Anterior cingulate cortex (tissue), 58 donors: ENCODE measurements at places on chromosomes 1 and 21.

GRCh38 chr1:19759740-19760089 is 40.0 kb downstream of the TMCO4 start:
- no peak for DNase-seq

DNA sequence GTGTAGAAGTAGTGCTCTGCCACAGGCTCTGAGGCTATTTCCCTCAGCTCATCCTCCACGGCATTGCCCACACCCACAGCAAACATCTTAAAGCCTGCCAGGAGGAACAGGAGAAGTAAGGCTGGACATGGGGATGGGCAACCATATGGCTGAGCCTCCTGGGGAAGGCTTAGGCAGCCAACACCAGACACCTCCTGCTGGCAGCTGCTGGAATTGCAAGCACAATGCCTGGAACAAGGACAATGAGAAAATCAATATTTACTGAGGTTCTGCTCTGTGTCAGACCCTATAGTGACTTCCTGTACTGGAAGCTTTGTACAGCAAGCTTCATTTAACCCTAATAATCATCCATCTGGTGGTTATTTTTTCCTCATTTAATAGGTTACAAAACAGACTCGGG is 8.2 kb downstream of the MATN1 start:
- no peak for DNase-seq

- DNase-seq, result no peak
Measured at GRCh38 chr1:62384276-62385005, 52.4 kb upstream of the USP1 start.

- no peak for DNase-seq
Measured at GRCh38 chr1:218507355-218508002, 162.3 kb downstream of the TGFB2 start.

DNA sequence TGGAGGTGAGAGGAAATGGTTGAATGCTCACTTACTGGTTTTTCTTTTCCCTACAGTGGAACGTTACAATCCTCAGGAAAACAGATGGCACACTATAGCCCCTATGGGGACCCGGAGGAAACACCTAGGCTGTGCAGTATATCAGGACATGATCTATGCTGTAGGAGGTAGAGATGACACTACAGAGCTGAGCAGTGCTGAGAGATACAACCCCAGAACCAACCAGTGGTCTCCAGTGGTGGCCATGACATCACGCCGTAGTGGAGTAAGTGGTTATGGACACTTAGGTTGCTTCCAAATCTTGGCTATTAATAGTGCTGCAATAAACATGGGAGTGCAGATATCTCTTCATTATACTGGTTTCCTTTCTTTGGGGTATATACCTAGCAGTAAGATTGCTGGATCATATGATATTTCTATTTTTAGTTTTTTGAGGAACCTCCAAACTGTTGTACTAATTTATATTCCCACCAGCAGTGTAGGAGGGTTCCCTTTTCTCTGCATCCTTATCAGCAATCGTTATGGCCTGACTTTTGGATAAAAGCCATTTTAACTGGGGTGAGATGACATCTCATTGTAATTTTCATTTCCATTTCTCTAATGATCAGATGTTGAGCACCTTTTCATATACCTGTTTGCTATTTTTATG is 48.8 kb upstream of the DARS2 start:
- no peak for DNase-seq

- DNase-seq, result no peak
Measured at GRCh38 chr1:230009611-230010313, 57.3 kb upstream of the GALNT2 start.

DNA sequence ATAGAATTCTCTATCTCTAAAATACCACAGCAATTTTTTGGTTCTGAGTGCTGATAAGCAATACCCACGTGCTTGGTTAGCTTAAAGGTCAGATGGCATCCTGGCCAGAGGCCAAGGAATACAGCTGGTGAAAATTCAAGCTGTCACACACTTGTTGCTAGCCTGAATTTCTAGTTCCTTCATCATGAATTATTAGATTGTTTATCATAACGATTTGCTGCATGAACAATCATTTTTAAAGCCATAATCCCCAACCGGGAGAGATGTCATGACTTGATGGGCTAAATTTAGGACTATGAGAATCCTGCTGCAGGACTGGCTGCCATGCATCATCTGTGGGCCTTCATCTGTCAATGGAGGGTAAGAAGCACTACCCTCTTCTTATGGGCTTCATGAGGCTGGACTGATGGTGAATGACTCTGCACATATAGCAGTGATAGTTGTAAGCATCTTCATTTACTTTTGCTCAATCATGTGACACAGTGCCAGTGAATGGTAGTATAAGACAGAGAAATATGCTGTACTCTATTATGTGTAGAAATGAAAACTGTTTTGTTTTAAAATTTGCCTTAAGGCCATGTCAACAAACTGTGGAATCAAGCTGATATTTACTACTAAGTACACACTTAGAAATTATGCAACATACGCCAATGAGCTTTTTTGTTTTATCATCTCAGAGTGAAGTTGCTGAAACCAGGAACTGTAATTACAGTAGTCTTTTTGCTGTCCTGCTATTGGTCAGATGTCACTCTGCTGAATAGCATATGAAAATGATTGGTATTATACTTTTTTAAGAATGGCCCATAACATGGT is 80.5 kb upstream of the RALGPS2 start:
- DNase-seq, result no peak

GRCh38 chr1:77313491-77313890 is 31.7 kb downstream of the AK5 start:
- DNase-seq, result no peak
